ENCODE measurements at places on chromosomes 16 and 17.

DNA sequence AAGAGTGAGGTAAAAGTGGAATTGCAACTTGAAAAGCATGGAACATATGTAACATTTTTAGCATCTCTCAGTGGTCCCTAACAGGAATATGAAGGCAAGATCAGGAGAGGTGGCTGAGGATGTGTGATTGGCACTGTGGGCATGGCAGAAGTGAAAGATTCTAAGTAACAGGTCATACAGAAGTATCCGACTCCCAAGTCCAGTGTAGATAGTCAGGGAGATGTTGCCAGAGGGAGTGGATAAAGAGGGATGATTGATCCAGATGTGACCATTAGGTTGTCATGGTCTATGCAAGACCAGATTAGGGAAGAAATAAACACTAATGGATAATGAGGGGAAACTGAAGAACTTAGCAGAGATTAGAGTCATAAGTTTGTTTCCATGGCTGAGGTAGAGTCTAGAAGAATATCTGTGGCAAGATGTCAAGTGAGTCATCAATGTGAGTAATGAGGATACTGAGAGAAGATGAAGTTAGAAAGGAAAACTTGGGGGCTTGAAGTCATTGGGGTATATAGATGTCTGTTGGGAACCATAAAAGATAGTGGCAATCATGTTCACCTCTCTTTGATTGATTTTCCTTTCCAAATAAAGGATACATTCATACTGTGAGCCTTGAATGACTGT, 23.9 kb upstream of the CAPNS2 start:
- no peak for DNase-seq

DNA sequence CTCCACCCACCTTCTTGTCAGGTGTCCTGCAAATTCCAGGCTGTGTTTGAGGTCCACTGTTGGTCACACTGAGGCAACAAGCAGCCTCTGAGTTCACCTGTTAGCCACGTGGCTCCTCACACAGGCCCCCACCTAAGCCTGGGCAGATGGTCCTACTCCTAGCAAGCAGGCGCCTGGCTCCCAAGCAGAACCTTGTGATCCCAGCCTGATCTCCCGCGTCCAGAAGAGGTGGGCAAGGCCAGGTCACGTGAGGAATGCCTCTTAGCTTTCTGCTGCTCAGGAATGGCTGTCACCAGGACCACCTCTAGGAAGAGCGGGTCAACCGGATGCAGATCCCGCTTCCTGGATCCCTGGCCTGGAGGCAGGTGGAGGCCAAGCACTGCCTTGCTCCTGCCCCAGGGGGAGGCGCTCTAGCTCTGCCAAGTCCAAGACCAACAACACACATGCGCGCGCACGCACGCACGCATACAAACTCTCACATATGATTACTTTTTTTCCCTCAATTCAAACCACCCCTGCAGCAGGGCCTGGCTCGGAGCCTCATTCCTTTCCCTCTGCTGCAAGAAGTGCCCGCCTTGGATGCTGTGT, 9.5 kb downstream of the CYB561 start:
- DNase-seq, result no peak

DNA sequence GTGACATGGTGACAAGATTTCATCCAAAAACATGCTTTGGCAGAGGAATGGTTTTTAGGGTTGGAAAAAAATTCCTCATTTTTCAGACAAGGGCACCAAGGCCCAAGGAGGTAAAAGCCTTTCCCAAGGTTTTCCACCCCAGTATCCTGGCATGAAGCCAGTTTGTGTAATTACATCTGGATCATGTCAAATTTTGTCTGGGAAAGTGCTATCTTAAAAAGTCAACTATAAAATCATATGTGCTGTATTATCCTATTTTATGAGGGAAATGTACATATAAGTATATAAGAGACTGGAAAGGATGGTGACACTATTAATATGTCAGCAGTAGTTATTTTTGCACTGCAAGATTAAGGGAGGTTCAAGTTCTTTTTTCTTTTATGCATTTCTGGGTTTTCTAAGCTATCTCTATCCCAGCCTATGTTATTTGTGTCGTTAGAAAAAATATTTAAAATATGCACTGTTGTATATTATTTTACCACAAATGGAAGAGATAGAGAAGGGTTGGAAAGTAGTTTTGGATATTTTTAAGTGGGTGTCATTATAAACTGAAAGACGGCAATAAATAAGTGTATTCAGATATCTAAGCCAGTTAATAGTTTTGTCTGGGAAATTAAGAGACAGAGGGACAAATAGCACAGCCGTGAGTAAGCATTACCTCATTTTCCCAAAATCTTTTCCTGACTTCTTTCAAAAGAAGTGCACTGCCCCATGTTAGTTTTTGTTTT, 13.5 kb upstream of the FBXO47 start:
- no peak for DNase-seq

DNA sequence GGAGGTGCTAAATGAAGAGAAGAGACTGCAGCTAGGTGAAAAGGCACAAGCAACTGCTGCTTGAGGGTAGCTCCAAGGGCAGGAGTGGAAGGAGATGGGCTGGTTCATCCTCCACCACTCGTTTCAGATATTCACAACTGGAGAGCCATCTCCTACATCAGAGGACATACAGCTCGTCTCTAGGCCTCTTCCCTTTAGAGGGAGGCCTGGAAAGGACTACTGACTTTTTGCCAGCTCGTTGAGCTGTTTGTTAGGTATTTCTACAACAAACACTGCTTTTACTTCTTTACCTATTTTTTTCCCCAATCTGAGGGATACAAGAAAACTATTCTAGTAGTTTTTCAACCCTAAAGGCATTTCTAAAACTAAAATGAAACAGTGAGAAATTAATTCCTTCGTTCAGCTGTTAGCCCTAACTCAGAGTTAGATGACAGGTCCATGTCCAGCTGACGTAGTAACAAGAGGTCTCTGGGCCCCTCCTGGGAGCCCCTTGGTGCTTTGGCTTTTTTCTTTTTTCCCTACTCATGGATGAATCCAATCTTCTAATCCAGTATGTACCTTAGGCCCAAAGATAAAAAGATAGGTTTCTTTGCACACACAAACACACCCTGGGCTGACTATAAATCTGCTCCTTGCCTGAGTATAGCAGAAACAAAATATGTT, 47.8 kb upstream of the TBX2 start:
- DNase-seq, result no peak

GRCh38 chr17:78497115-78497540, 80.1 kb downstream of the DNAH17 start:
- peak; percentile 83 for DNase-seq

- DNase-seq, result no peak
Observed at GRCh38 chr17:5097101-5097834, 14.4 kb downstream of the ZNF232 start.

DNA sequence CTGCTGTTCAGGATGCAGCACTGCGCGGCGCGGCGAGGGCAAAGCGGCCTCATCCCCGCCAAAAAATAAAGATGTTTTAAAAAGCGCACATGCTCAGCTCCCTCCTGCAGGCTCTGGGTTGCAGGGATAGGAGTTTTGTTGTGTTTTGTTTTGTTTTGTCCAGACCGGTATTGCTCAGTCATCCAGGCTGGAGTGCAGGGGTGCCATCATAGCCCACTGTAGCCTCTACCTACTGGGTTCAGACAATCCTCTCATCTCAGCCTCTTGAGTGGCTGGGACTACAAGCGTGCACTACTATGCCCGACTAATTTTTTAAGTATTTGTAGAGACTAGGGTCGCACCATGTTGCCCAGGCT, 636 bp downstream of the WWOX start:
- peak; percentile 39 for DNase-seq

DNA sequence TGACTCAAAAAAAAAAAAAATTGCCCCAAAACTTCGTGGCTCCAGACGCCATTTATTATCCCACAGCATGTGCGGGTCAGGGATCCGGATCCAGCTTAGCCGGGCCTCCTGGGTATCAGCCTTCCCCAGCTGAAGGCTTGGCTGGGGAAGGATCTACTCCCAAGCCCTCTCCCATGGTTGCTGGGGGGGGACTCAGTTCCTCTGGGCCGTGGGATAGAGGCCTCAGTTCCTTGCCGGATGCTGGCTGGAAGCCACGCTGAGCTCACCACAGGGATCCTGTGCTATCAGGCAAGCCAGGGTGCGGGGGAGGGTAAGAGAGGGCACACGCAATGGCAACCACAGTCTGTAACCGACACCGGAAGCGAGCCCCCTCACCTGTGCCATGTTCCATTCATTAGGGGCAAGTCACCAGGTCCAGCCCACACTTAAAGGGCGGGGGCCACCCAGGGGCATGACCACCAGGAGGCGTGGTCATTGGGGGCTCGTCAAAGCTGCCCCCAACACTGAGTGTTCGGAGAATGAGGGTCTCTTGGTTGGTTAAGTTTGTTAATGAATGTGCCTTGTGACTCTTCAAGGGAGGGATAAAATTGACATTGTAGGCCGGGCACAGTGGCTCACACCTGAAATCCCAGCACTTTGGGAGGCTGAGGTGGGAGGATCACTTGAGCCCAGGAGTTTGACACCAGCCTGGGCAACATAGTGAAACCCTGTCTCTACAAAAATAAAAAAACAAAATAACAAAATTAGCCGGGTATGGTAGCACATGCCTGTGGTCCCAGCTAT, 210.0 kb upstream of the GSE1 start:
- DNase-seq, result peak; percentile 64

- DNase-seq, result no peak
Observed at GRCh38 chr16:57070424-57070823, 22.0 kb upstream of the CPNE2 start.

- DNase-seq, result no peak
Observed at GRCh38 chr17:79940459-79941087, 95.1 kb downstream of the TBC1D16 start.
